ENCODE measurements at places on chromosomes 13 and 19.

DNA sequence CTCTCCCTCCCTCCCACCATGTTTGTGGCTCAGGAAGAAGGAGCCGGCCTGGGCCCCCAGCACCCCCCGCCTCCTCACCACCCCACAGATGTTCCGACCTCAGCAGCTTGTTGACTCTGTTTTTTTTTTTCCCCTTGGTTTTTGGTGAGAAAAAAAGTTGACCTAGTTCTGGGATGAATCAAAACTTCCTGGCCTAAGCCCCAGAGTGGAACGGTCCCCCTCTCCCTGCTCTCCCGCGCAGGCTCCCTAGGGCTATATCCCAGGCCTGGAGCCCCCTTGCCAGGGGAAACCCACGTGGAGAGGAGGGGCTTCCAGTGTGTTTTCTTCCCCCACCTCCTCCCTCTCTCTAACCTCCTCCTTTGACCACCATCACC lies 4.0 kb downstream of the COL5A3 start:
- no peak for DNase-seq

- DNase-seq: no peak
Observed at GRCh38 chr19:1111641-1112267, 8.0 kb downstream of the GPX4 start.

- DNase-seq: no peak
Observed at GRCh38 chr19:52191951-52192350, 2.1 kb downstream of the PPP2R1A start.

DNA sequence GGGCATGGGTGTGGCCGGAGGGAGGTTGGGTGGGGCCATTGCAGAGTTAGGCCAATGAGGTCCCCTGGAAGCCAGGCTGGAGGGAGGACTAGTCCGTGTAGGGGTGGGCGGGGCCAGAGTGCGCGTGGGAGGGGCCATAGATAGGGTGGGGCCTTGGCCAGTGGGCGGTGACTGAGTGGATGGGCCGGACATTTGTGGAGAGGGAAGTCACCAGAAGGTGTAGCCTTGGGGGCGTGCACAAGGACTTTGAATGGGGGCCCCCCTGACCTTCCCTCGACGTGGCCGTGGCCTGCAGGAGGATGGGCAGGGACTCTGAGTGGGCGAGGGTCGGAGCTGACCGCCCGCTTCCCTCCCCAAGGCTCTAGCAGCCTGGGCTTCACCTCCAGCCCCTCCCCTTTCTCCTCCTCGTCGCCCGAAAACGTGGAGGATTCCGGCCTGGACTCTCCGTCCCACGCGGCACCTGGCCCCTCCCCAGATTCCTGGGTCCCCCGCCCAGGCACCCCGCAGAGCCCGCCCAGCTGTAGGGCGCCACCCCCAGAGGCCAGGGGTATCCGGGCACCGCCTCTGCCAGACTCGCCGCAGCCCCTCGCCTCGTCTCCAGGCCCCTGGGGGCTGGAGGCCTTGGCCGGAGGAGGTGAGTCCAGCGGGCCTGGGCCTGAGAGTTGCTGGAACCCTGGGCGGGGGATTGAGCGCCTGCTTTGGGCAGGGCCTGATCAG lies 16.5 kb upstream of the B3GNT3 start:
- peak; percentile 33 for DNase-seq

- no peak for DNase-seq
Observed at GRCh38 chr13:47230155-47230554, 333.3 kb upstream of the HTR2A start.

GRCh38 chr13:43489233-43489632 lies 297.5 kb downstream of the ENOX1 start:
- no peak for DNase-seq

- DNase-seq: no peak
Observed at GRCh38 chr13:44046428-44046827, 166.7 kb downstream of the LACC1 start.

DNA sequence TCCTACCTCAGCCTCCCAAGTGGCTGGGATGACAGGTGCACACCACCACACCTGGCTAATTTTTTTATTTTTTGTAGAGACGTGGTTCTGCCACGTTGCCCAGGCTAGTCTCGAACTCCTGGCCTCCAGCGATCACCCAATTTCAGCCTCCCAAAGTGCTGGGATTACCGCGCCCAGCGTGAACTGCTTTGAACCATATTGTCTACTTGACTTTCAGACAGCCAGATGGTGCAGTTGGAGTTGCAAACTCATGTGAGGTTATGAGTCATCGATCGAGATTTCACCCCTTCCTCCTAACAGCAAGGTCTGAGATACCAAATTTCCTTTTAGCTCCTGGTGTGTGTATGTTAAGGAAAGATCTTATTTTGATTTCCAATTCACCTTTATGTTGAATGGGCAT lies 2.7 kb downstream of the SLC27A1 start:
- no peak for DNase-seq

DNA sequence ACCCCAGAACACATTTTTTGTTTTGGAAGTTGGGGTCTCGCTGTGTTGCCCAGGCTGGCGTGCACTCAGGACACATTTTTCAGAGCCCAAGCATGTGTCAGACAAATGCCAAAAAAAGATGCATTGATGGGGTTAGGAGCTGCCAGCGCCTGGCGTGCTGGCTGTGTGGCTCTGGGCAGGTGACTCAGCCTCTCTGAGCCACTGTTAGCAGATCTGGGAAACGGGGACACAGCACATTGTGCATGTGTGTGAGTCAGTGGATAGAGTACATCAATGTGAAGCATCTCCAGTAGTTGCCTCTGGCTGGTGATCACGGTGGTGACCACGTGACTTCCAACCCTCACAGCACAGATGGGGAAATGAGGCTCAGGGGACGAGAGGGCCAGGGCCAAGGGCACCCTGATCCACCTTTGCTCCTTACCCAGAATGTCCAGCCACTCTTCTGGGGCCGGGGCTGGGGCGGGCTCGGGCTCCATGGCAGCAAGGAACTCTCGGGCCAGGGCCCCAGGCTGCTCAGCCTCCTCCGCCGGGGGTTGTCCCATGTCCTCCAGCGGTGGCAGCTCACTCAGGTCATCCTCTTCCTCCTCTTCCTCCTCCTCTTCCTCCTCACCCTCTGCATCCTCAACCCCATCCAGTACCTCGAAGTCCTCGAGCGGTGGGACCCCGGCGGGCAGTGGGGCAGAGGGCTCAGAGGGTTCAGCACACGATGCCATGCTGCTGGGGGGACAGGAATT lies 1.9 kb downstream of the FKBP8 start:
- DNase-seq: no peak

GRCh38 chr13:111407381-111408131 lies 87.1 kb downstream of the TEX29 start:
- no peak for DNase-seq

DNA sequence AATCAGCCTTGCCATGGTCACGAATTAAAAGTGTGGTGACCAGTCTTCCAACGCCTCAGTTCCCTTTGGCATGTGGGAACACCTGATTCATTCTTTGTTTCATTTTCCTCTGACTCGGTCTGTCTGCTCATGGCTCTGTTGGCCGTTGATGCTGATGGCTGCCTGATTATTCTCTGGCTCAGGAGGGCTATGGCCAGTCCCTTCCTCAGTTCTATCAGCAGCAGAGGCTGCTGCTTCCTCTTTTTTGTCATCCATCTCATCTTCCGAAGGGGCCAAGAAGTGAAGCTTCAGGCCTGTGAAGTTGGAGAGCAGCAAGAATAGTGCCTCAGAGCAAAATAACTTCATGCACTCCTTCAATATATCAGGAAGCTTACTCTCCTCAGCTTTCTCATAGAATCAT lies 9.5 kb upstream of the MLNR start:
- no peak for DNase-seq

GRCh38 chr19:9848060-9848459 lies 12.9 kb downstream of the PIN1 start:
- peak; percentile 35 for DNase-seq

DNA sequence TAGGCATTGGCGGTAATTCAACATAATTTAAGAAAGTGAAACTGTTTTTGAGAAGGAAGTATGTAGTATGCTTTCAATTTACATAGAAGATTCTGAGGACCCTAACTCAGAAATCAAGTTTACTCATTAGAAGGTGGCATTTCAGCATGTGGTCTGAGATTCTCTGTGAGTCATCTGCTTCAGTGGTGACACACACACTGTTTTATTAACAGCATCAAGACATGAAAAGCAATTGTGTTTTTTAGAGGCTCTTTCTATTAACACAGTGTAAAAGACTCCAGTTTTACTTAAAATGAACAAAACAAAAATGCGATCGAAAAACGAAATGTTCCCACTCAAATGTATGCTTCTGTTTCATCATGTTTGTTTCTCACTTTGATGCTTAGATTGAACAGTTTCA lies 802.1 kb upstream of the SLITRK6 start:
- no peak for DNase-seq

DNA sequence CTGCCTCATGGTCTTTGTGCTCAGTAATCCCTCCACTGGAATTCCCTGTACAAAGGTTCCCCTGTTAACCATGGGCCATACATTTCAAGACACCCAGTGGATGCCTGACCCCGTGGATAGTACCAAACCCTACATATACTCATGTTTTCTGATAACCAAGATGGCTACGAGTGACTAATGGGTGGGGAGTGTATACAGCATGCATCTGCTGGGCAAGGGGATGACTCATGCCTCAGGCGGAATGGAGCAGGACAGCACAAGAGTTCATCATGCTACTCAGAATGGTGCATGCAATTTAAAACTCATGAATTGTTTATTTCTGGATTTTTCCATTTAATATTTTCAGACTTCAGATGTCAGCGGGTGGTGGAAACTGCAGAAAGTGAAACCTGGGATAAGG lies 13.3 kb upstream of the FGF9 start:
- DNase-seq: no peak

DNA sequence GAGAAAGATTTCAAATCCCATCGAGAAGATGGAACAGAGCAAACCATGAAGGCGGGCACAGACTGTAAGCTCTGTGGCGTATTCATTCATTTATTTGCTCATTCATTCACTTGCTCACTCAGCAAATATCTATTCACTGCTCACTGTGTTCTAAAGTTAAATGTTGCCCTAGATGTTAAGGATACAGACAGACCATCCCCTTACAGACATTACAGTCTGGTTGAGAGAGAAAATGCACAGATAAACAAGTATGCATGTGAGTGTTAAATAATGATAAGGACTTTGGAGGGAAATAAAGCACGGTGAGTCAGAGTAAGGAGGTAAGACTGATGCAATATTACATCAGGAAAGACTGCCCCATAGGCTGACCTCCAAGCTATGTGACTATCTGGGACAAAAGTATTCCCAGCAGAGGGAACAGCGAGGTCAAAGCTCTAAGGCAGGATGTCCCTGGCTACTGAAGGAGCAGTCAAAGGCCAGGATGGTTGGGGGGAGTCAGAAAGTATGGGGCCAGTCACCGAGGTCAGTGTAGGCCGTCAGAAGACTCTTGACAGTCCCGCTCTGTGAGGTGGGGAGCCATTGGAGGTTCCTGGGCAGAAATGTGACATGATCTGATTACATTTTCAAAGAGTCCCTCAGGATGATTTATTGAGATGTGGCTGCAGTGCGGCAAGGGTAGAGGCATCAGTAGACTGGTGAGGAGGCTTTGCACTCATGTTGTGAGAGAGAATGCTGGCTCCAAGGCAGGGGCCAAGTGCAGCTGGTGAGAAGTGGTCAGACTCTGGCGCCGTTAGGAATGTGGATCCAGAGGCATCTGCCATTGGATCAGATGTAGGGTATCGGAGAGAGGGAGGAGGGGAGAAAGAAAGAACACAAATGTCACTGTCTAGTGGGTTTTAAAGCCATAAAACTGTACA lies 37.9 kb downstream of the MBNL2 start:
- DNase-seq: no peak

GRCh38 chr13:103436057-103436654 lies 369.9 kb upstream of the SLC10A2 start:
- DNase-seq: no peak

DNA sequence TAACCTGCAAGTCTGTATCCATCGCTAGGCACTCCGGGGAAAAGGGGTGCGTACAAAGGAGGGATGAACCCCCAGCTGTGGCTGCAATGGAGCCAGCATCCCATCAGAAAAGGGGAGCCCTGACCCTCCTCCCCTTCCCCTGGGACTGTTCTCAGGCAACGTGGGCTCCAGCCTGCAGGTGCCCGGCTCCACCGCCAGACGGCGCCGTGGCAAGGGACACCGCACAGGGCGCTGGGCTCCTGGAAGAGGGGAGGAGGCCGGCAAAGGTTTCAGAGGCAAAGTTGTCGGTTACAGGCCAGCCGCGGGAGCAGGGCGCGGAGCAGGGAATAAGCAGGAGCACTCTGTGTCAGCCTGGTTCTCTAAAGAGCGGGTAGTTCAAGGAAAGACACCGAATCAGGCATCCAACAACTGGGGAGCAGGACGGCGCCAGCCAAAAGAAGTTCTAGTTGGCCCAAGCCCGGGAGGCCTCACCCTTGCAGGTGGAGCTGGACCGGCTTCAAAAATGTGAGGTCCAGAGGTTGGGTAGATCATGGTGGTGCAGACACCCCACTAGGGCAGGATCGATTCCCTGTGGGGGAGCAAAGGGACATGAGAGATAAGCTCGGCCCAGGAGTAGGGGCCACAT lies 53.0 kb upstream of the ATP12A start:
- no peak for DNase-seq

DNA sequence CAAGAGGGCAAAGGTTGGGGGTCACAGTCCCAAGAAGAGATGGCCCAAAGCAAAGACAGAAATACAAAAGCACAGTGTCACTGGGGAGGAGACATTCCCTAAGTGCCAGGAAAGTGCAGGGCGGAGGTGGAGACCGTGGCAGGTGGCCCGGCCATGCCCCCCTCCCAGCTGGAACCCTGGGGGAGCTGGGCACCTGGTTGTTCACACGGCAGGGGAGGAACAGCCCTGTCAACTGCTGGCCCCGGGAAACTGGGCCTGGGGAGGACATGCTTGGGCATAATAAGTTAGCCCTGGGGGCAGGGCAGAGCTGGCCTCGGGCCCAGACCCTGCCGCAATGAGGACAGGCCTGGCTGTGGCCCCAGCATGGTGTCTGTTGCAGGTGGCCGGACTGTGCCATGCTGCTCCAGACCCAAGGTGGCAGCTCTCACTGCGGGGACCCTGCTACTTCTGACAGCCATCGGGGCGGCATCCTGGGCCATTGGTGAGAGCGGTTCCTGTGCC lies 7.4 kb downstream of the HPN start:
- no peak for DNase-seq

All from stimulated activated CD4-positive, alpha-beta T cell treated with anti-CD3 and anti-CD28 coated beads, Interleukin-4, amount 100 ng/mL, for 24 hours (primary cell).